Renal cortical epithelial cell (primary cell): ENCODE measurements at places on chromosomes 1 and 21. TPM values are rescaled to one million over a fixed set of nuclear protein-coding genes. Genes with fewer than 3 reads are reported as not detected.

GRCh38 chr1:57324388-57324787 lies 99.5 kb downstream of the DAB1 start:
- DNase-seq: no peak

CYYR1 gene
- total RNA-seq: under 0.01 and 1.5 TPM in 2 replicates

GRCh38 chr1:64936956-64937355 lies 29.4 kb downstream of the JAK1 start:
- DNase-seq: peak; percentile 85

CTTNBP2NL gene
- total RNA-seq: 24.0 and 83.8 TPM in 2 replicates

DNA sequence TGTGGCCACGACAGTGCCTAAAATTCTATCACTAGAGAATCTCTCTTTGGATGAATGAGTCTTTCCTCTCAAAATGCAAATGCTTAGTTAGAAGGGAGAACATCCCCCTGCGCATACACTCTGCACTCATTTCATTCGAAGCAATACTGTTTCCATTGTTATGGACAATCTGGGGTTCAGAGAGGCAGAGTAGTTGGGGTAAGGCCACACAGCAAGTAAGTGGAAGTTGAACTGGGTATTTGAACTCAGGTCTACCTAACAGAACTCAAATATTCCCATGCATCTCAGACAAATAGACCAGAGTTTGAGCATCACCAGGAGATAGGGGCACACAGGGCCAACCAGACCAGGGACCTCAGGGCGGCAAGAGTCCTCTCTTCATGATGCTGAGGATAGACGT lies 25.5 kb downstream of the RAP1GAP start:
- no peak for DNase-seq

SH2D1B gene
- total RNA-seq: not detected in 2 replicates

DNA sequence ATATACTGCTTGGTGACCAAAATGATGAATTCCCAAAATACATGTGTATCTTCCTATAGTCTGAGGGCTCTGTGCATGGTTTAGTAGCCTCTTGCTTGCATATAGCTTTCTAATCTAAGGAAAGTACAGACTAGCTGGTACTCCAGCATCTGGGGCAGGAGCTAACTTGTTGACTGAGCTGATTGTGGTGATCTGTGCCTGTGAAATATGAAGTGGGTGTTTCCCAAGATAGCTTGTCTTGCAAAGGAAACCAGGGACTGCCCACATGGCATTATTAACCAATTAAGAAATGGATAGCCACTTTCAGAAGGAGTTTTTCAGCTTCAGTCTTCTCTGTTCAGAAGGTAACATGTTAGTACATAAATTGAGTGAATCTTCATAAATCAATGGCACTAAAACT lies 219.8 kb downstream of the NEGR1 start:
- peak; percentile 3 for DNase-seq

AZIN2 gene
- total RNA-seq: 3.5 and 5.1 TPM in 2 replicates

RASAL2 gene
- 11.3 and 28.6 TPM in 2 replicates for total RNA-seq

DNA sequence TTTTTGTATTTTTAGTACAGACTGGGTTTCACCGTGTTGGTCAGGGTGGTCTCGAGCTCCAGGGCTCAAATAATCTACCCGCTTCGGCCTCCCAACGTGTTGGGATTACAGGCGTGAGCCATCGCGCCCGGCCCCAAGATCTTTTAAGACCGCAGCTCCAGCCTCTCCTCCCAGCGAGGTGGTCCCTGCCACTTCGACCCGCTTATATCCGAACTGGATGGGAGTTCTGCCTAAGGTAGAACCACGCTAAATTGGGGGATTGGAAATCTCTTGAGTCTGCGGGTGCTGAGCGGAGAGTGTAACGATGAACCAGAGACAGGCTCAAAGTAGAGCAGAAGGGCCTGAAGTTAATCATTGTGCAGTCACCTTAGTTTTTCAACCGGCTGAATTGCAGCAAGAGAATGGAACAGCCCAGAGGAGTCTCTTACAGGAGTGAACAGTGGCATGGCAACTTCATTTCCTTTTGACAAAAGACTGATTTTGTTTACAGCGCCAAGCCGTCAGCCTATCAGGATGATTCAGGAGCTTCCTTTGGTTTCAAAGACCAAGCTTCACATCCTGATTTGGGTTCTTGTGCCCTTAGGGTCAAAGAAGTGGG lies 726 bp upstream of the CYB5R1 start:
- DNase-seq: peak; percentile 57

UBR4 gene
- 61.1 and 174 TPM in 2 replicates for total RNA-seq

MECR gene
- 17.7 and 21.5 TPM in 2 replicates for total RNA-seq

DNA sequence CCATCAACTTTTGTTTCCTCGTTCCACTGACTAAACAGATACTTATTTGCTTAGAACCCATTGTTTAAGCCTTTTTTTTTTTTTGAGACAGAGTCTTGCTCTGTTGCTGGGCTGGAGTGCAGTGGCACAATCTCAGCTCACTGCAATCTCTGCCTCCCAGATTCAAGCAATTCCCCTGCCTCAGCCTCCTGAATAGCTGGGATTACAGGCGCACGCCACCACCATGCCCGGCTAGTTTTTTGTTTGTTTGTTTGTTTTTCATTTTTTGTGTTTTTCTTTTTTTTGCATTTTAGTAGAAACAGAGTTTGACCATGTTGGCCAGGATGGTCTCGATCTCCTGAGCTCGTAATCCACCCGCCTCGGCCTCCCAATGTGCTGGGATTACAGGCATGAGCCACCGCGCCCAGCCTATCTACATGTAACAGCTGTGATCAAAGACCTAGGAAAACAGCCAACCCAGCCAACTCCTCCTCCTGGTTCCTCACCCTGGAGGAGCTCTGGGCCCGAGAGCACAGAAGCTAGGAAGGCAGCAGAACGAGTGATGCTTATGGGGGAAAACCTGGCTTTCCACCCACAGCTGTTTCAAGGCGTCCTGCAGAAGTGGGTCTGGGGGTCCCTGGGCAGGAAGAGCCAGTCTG lies 32.9 kb downstream of the KCNN3 start:
- DNase-seq: no peak
